ENCODE measurements at places on chromosomes 5 and 9. TPM values are rescaled to one million over a fixed set of nuclear protein-coding genes. Genes with fewer than 3 reads are reported as not detected.

The CDKN2AIPNL gene
- total RNA-seq = 21.9 TPM

DNA sequence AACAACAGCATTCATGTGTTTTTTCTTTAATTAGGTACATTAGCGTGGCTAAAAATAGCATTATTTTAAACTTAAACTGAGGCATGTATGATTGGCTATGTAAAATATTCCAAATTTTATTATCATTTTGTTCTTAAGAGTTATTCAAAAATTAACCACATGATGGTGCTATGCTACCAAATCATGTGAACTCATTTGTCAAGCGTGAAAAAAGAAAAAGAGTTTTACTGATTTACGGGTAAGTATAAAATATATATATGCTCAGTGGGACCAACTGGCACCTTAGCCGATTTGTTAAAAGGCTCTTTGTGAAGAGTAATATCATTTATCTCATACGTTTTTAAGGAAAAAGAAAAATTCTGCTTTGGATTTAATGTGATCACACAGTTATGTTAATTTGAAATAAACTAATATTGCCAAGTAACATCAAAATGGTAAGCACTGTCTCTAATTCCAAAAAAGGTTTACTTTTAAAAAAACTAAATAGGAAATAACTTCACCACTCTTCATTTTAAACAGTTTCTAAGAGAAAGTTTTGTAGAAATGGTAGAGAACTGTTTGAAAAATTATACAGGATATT is 1042.3 kb downstream of the CDH12 start:
- H3K4me1 ChIP-seq = peaks cover 11% of the 10 kb centered on the region
- H3K27ac ChIP-seq = no peak overlapping the region
- DNase-seq = no peak
- H3K27me3 ChIP-seq = no peaks in the 10 kb centered on the region
- no peak overlapping the region for H3K4me3 ChIP-seq

GRCh38 chr5:112186401-112186990 is 232.6 kb downstream of the EPB41L4A start:
- no peak overlapping the region for H3K4me3 ChIP-seq
- peaks cover 10% of the 10 kb centered on the region for H3K36me3 ChIP-seq
- no peak for DNase-seq

GRCh38 chr9:100425758-100426157 is 1.2 kb upstream of the MSANTD3 start:
- DNase-seq = no peak
- H3K4me3 ChIP-seq = no peak overlapping the region
- no peaks in the 10 kb centered on the region for H3K27me3 ChIP-seq
- peak overlapping the region; percentile 90 for H3K27ac ChIP-seq
- peaks cover 26% of the 10 kb centered on the region for H3K4me1 ChIP-seq

The TEX48 gene
- not detected for total RNA-seq

DNA sequence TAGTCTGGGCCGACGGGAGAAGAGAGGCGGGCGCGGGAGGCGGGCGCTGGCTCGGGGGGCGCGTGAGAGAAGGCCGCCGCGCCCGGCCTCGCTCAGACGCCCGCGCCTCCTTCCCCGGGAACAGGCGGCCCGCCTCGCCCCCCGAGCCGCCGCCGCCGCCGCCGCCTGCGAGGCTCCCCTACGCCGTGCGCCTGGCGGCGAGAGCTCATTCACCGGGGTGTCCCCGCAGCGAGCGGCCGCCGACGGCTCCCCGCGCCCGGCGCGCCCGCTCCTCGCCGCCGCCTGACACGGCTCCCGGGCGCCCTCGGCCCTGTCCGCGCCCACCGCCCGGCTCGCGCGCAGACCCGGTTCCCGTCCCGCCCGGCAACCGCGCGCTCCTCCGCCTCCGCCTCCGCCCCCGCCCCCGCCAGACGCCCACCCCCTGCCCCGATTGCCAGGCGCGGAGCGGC is at the start of gene GNAQ:
Gene GNAQ (minus strand): TSS at position 368 of the 449 bp plus-strand sequence. CDS start 576 bp downstream, outside the sequence.
- peaks cover 62% of the 10 kb centered on the region for H3K4me1 ChIP-seq
- peak within 1 kb of the TSS; percentile 74 for H3K4me3 ChIP-seq
- peak within 1 kb of the TSS; percentile 97 for H3K27ac ChIP-seq
- no peaks in the 10 kb centered on the region for H3K27me3 ChIP-seq

GRCh38 chr5:175337680-175338079 is 106.3 kb downstream of the DRD1 start:
- DNase-seq = no peak
- H3K27me3 ChIP-seq = no peaks in the 10 kb centered on the region
- H3K36me3 ChIP-seq = no peaks in the 10 kb centered on the region
- H3K4me1 ChIP-seq = no peaks in the 10 kb centered on the region
- H3K4me3 ChIP-seq = no peak overlapping the region
- no peak overlapping the region for H3K27ac ChIP-seq

GRCh38 chr5:160616712-160617497 is 195.2 kb downstream of the PTTG1 start:
- H3K27ac ChIP-seq = no peak overlapping the region
- no peaks in the 10 kb centered on the region for H3K27me3 ChIP-seq
- H3K4me3 ChIP-seq = no peak overlapping the region
- no peaks in the 10 kb centered on the region for H3K36me3 ChIP-seq
- no peaks in the 10 kb centered on the region for H3K4me1 ChIP-seq

GRCh38 chr5:147479444-147479843 is 30.4 kb downstream of the DPYSL3 start:
- H3K4me1 ChIP-seq = peaks cover 39% of the 10 kb centered on the region
- H3K36me3 ChIP-seq = no peaks in the 10 kb centered on the region
- H3K27me3 ChIP-seq = no peaks in the 10 kb centered on the region
- no peak overlapping the region for H3K4me3 ChIP-seq
- no peak for DNase-seq

- H3K27ac ChIP-seq = no peak overlapping the region
- H3K27me3 ChIP-seq = no peaks in the 10 kb centered on the region
- DNase-seq = peak; percentile 57
- no peak overlapping the region for H3K4me3 ChIP-seq
- peaks cover 47% of the 10 kb centered on the region for H3K36me3 ChIP-seq
Measured at GRCh38 chr5:446883-447263, 3.9 kb downstream of the EXOC3 start.

- H3K4me1 ChIP-seq = no peaks in the 10 kb centered on the region
- H3K36me3 ChIP-seq = peaks cover 57% of the 10 kb centered on the region
- H3K27ac ChIP-seq = no peak overlapping the region
- no peak for DNase-seq
- no peaks in the 10 kb centered on the region for H3K27me3 ChIP-seq
- H3K4me3 ChIP-seq = no peak overlapping the region
Measured at GRCh38 chr9:109391176-109391575, 70.3 kb upstream of the EPB41L4B start.

The ZNG1E gene
- total RNA-seq = 36.1 TPM

DNA sequence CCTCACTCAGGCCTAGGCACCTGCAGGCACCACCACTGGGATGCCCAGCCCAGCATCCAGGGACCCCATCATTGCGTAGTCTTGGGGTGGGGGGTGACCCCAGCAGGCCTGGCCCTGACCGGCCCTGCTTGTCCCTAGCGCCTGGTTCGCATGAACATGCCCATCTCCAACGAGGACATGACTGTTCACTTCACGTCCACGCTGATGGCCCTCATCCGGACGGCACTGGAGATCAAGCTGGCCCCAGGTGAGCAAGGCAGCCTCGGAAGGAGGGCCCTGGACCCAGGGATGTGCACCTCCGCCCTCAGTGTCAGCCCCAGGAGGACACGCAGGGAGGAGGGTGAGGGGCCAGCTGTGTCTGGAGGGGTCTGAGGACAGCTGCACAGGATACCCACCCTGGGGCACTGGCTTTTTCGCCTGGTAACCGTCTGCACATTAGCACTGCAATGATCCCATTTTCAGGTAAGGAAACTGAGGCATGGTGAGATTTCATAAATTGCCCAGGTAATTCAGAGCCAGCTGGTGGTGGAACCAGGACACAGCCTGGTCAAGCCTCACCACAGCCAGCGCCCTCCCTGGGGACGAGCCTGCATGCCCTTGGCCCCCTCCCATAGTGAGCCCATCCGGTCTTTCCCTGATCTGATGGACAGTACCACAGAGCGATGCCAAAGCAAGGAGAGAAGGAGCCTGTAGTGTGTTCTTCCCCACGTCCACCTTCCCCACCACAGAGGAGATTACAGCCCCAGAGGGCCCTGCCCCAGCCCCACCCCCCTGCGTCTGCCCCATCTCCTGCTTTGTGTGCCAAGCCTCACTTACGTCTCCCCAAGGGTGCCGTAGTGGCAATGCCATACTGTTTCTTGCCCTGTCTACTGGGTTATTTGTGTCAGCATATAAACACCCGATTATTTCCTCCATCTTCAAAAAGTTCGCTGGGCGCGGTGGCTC is 228.3 kb downstream of the CACNA1B start:
- H3K36me3 ChIP-seq = no peaks in the 10 kb centered on the region
- no peak overlapping the region for H3K27ac ChIP-seq
- peaks cover 17% of the 10 kb centered on the region for H3K27me3 ChIP-seq
- H3K4me1 ChIP-seq = no peaks in the 10 kb centered on the region
- no peak overlapping the region for H3K4me3 ChIP-seq

The ARL10 gene
- total RNA-seq = 12.8 TPM

The IL11RA gene
- 114 TPM for total RNA-seq

GRCh38 chr9:131539223-131539923 is 6.0 kb upstream of the PRRT1B start:
- no peak overlapping the region for H3K4me3 ChIP-seq
- H3K36me3 ChIP-seq = no peaks in the 10 kb centered on the region
- DNase-seq = no peak

The PAEP gene
- not detected for total RNA-seq

- H3K4me3 ChIP-seq = no peak overlapping the region
- no peak overlapping the region for H3K27ac ChIP-seq
- H3K4me1 ChIP-seq = no peaks in the 10 kb centered on the region
- no peaks in the 10 kb centered on the region for H3K27me3 ChIP-seq
- H3K36me3 ChIP-seq = no peaks in the 10 kb centered on the region
Measured at GRCh38 chr5:24547132-24547531, 97.6 kb downstream of the CDH10 start.

DNA sequence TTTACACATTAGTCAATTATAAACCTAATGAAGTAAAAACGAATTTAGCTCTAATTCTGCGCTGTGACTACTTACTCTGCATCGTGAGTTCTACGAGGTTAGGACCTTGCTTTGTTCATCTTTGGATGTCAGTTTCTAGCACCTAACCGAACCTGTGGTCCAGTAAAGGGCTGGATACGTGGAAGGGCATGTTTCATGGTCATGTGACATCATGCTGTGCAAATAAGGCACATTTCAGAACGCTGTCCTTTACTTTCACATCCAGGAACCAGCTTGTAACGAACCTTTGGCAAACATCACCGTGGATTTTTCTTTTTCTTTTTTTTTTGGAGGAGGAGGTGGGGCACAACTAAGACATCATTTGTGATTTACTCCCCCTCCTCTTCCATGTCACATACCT is 15.0 kb downstream of the BASP1 start:
- peaks cover 11% of the 10 kb centered on the region for H3K4me1 ChIP-seq
- H3K27me3 ChIP-seq = no peaks in the 10 kb centered on the region
- no peak overlapping the region for H3K4me3 ChIP-seq
- no peak overlapping the region for H3K27ac ChIP-seq
- DNase-seq = no peak

DNA sequence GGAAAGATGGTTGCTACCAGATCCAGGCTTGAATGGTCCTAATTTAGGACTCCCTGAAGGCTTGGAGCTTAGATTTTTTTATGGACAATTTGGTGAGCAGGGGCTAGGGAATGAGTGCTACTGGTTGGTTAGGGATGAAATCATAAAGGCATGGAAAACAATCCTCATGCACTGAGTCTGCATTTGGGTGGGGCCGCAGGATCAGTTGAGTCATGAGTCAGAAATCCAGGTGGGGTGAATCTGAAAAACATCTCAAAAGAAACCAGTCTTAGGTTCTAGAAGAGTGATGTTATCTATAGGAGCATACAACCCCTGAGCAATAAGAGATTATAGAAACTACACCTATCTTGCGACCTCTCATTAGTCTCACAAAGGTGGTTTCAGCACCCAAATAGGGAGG is 300.0 kb downstream of the KIF4B start:
- H3K36me3 ChIP-seq = no peaks in the 10 kb centered on the region
- H3K4me1 ChIP-seq = no peaks in the 10 kb centered on the region

DNA sequence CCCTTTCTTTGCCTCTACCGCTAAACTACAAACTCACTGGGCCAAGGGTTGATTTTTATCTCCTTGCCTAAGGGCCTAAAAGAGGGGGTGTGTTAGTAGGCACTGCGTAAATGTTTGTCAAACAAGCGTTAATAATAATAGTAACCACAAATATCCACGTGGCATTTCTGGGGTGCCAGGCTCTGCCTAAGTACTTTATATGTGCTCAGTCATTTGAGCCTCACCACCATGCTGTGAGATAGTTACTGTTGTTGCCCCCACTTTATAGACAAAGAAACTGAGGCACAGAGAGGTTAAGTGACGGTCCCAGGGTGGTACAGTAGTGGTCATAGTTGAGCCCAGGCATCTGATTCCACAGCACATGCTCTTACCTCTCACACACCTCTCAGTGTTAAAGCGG is 52.4 kb downstream of the ERGIC1 start:
- peaks cover 23% of the 10 kb centered on the region for H3K4me1 ChIP-seq
- H3K4me3 ChIP-seq = no peak overlapping the region
- H3K27ac ChIP-seq = peak overlapping the region; percentile 13
- H3K27me3 ChIP-seq = no peaks in the 10 kb centered on the region
- no peak for DNase-seq

DNA sequence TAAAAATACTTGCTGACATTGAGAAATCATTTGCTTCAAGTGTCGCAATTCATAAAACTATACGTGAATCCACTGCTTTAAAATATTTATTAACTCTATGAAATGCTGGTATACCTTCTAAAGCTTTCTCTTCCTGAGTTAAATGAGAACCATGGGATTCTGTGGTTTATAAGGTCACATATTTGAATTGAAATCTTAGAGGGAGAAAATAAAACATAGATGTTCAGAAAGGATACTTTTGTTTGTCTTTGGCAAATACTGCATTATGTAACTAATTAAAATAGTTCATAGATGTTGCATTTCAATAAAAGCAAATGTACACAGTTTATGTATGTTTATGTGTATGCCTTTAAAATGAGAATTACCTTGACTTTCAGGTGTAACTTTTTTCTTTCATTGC is 250.1 kb downstream of the FAM170A start:
- no peaks in the 10 kb centered on the region for H3K27me3 ChIP-seq
- no peak overlapping the region for H3K4me3 ChIP-seq
- H3K27ac ChIP-seq = no peak overlapping the region
- no peaks in the 10 kb centered on the region for H3K36me3 ChIP-seq
- DNase-seq = no peak

The AHRR gene
- 3.6 TPM for total RNA-seq

The SH3RF2 gene
- 129 TPM for total RNA-seq

- H3K27me3 ChIP-seq = no peaks in the 10 kb centered on the region
- no peak for DNase-seq
- H3K4me3 ChIP-seq = no peak overlapping the region
- H3K4me1 ChIP-seq = peaks cover 24% of the 10 kb centered on the region
- H3K27ac ChIP-seq = no peak overlapping the region
Measured at GRCh38 chr5:150791536-150791935, 13.0 kb downstream of the SMIM3 start.

The SLC36A2 gene
- total RNA-seq = not detected

The ENC1 gene
- total RNA-seq = 19.4 TPM

The CRHBP gene
- total RNA-seq = 1.0 TPM

The SLCO4C1 gene
- total RNA-seq = 1.5 TPM

Measured in suprapubic skin (tissue), 4 donors.